ENCODE measurements at places on chromosomes 4 and X.

DNA sequence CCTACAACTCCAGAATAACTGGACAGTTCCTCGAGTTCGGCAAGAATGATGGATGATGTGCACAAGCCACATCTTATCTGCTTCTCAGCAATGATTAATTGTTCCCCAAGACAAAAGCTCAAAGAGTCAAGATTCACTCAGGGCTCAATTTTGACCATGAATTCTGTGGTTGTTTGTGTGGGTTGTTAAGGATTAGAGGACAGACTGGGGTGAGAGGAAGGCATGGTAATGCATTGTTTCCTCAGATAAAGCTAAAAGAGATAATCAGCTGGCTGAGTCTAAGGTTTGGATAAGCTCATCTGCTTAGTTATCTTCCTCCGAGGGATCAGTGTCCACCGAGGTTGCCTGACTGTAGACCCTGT is 161.0 kb downstream of the CPEB2 start:
- no peak for DNase-seq
- H3K36me3 ChIP-seq, result no peaks in the 10 kb centered on the region
- peaks cover 16% of the 10 kb centered on the region for H3K4me1 ChIP-seq

DNA sequence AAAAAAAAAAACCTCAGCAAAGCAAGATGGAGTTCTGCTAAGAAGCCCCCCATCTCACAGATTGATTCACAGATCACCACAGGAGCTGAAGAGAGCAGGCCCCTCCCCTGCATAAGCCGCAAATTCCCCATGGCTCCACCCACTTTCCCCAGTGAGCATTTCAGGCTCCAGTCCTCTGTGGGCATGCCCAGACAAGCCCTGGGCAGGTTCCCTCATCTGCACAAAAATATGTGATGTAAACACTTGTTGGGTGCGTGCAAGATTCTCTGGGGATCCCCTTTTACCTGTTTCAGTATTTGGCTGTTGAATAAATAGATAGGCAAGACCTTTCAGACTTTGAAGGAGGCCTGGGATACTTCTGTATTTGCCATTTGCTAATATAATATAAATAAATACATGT is 514.3 kb downstream of the PCDH7 start:
- H3K4me3 ChIP-seq, result no peak overlapping the region
- no peaks in the 10 kb centered on the region for H3K4me1 ChIP-seq
- DNase-seq, result no peak
- no peaks in the 10 kb centered on the region for H3K36me3 ChIP-seq
- no peak overlapping the region for H3K27ac ChIP-seq

DNA sequence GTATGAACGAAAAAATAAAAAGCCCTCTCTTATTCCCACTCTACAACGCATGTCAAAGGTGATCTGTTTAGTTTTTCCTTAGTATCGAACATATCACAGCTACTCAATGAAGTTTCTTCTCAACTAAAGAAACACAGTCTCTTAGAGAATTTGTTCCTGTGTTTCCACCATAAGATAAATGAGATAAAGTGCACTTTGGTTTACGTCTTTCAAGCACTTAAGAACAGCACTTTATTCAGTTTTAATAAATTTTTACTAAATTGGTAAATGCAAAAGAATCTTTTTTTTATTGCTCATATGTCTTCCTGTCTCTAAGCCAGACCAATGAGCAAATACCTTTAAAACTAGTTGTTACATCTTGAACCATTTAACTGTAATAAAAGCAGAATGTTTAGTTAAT is 259.8 kb downstream of the CHIC1 start:
- no peaks in the 10 kb centered on the region for H3K4me1 ChIP-seq
- no peak overlapping the region for H3K27ac ChIP-seq
- no peak for DNase-seq
- no peaks in the 10 kb centered on the region for H3K36me3 ChIP-seq
- peaks cover 4% of the 10 kb centered on the region for H3K27me3 ChIP-seq
- H3K4me3 ChIP-seq, result no peak overlapping the region

DNA sequence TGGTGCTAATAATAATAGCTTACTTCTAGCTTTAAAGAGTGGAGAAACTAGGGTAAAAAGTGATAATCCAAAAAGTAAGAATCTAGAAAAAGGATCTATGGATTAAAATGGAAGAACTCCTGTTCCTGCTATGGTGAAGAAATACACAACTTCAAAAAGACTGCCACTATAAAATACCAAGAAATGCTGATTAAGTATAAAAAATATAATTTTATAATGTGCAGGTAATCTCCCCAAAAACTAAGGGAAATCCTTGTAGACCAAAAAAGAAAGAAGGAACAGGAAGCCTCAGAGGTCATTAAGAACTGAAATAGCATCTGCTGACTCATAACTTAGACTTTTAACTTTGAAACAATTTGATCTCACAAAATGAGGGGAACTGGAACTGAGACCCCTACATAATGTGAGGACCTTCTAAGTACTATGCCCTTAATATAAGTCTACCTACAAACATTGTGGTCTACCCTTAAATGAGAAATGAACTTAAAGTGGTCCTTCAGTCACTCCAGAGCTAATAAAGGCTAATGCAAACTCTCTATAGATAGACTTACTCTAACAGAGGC is 50.6 kb upstream of the SRPX start:
- H3K27ac ChIP-seq, result no peak overlapping the region
- H3K27me3 ChIP-seq, result no peaks in the 10 kb centered on the region

DNA sequence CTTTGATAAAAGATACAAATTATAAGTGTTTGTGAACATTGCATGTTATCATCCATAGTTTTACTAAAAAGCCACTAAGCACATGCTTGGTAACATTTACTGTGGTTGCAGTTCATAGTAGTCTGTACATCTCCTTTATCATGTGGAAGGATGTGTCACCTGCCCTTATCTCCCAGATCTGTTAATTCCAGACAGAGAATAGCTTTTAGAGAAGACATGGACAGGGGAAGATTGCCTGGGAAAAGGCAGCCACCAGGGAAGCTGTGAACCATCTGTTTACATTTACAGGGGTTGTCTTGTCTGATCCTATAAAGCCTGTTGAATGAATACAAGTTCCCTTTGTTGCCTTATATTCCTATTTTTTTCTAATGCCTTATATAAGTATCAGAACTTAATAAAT is 396.0 kb downstream of the FAT4 start:
- no peak overlapping the region for H3K27ac ChIP-seq
- DNase-seq, result no peak
- peaks cover 2% of the 10 kb centered on the region for H3K27me3 ChIP-seq
- H3K4me1 ChIP-seq, result peaks cover 5% of the 10 kb centered on the region

GRCh38 chr4:169259271-169259670 is 11.5 kb downstream of the SH3RF1 start:
- H3K27me3 ChIP-seq, result peaks cover 2% of the 10 kb centered on the region
- H3K4me3 ChIP-seq, result no peak overlapping the region
- no peak for DNase-seq
- H3K4me1 ChIP-seq, result peaks cover 67% of the 10 kb centered on the region
- H3K36me3 ChIP-seq, result peaks cover 18% of the 10 kb centered on the region
- H3K27ac ChIP-seq, result no peak overlapping the region

GRCh38 chrX:9456250-9457074 is 8.4 kb upstream of the TBL1X start:
- peaks cover 3% of the 10 kb centered on the region for H3K27me3 ChIP-seq
- H3K27ac ChIP-seq, result peak overlapping the region; percentile 18
- H3K4me3 ChIP-seq, result no peak overlapping the region

GRCh38 chr4:57023104-57023503 is 44.4 kb downstream of the POLR2B start:
- no peaks in the 10 kb centered on the region for H3K4me1 ChIP-seq
- H3K27me3 ChIP-seq, result no peaks in the 10 kb centered on the region
- no peak overlapping the region for H3K4me3 ChIP-seq
- DNase-seq, result no peak
- no peak overlapping the region for H3K27ac ChIP-seq

- no peaks in the 10 kb centered on the region for H3K27me3 ChIP-seq
- peaks cover 18% of the 10 kb centered on the region for H3K4me1 ChIP-seq
- no peak for DNase-seq
- no peaks in the 10 kb centered on the region for H3K36me3 ChIP-seq
- no peak overlapping the region for H3K27ac ChIP-seq
Observed at GRCh38 chr4:113821856-113822255, 60.3 kb upstream of the CAMK2D start.

- no peak overlapping the region for H3K27ac ChIP-seq
- H3K27me3 ChIP-seq, result peaks cover 21% of the 10 kb centered on the region
- DNase-seq, result no peak
- H3K36me3 ChIP-seq, result no peaks in the 10 kb centered on the region
Observed at GRCh38 chrX:455673-456072, 69.0 kb upstream of the PPP2R3B start.

DNA sequence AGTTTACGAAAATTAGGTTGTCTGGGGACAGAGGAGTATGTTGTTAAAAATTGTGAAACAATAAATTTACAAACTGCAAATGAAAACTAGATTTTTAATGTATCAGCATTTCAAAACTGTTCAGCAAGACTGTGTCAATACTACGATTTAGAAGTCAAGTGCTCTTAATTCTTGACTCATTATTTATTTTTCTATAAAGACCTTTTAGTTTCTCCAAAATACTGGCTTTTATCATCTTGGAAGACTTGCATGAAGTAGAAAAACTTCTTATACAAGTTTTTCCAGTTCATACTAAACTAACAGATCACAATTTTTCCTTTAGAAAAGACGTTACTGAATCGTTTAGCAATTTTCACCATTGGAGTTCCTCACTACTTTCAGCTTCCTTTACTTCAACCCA is 231.4 kb downstream of the PPP3CA start:
- H3K36me3 ChIP-seq, result no peaks in the 10 kb centered on the region
- H3K4me3 ChIP-seq, result no peak overlapping the region
- H3K4me1 ChIP-seq, result peaks cover 5% of the 10 kb centered on the region
- no peak overlapping the region for H3K27ac ChIP-seq

- no peaks in the 10 kb centered on the region for H3K27me3 ChIP-seq
- DNase-seq, result no peak
- peak overlapping the region; percentile 34 for H3K27ac ChIP-seq
- peaks cover 100% of the 10 kb centered on the region for H3K36me3 ChIP-seq
Observed at GRCh38 chrX:115940888-115941332, 229.6 kb upstream of the AGTR2 start.

Data from nephron progenitor cell (in vitro differentiated cells).